ENCODE measurements at places on chromosomes 12 and 14.

DNA sequence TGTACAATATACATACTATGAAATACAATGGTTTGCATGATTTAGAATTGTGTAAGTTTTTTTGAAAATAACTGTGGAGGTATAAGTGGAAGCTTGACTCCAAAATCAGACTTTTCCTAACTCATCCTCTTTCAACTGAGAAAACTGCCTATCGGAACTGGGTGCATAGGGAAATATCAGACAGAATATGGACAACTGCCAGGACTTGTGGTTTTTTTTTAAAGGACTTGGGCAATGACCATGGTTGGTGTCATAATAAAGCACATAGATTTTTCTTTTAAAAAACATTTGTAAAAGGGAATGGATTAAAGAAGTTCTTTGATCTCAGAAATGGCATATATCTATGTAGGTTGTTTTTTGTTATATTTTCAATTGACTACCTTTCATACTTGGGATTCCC is 53.3 kb upstream of the LRRK2 start:
- DNase-seq: no peak

- DNase-seq: peak; percentile 83
Observed at GRCh38 chr14:51638071-51638944, 13.4 kb upstream of the FRMD6 start.

GRCh38 chr12:19186722-19187661 is 57.5 kb downstream of the PLEKHA5 start:
- peak; percentile 46 for DNase-seq

DNA sequence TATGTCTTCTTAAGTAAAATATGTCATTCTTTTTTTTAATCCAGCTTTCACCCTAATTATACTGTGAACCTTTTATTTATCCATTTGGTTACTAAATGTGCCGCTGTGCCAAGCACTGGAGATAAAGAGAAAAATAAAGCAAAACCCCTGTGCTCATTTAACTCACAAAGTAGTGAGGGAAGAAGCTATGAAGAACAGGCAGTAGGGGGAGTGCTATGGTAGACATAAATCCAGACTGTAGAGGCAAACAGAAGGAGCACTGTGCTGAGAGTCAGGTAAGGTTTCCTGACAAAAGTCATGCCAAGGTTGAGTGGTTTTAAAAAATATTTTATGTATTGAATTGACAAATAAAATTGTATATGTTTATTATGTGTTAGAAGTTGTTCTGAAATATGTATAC is 188.5 kb upstream of the SYT10 start:
- no peak for DNase-seq

DNA sequence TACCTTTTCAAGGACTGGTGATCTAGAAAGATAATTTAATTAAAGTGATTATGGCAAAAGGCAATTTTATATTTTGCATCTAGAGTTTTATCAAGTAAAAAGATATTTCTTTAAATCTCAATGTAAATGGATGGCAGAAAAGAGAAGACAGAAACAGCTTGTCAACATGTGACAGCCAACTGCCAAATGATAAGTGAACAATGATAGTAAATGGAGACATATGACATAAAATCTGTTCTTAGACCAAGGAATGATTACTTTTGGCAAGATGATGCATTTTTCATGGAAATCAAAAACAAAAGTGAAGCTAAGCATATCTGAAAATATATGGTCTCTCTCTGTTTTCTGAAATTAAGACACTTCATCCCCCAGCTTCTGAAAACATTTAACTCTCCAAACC is 1730.7 kb upstream of the FLRT2 start:
- no peak for DNase-seq
